RWPE2 (cell line): ENCODE measurements at places on chromosomes 4 and X.

DNA sequence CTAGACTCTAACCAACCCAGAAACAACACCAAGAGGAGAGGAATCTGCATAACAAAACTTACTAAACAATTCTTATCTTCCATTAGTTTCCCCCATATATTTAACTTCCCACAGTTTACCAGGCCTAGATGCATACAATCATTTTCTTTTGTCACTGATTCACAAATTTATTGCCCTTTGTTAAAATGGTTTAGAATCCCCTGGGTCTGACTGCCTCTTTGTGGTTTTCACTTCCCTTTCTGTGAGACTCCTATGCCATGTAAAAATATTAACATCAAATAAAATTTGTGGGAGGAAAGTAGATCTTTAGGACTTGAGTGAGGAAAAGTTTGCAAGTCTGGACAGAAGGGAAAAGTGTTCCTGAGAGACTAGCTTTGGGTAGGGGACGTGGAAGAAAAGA is 393.8 kb upstream of the CNKSR2 start:
- no peak for DNase-seq

DNA sequence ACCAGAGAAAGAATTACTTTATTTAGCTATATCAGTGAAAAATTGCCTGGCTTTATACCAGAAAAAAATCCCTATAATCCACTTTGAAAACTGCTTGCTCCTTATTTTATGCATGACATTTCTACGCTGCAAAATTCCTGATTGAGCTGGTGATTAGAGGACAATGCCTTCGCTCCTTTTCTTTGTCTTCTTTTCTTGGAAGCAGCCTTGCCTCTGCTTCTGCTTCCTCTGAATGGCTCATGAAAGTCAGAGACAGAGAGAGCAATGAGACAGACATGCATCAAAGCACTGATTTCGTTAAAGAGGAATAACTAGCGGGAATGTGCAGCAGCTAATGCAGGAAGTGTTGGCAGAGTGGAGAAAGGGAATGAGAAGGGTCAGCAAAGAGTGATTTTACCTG is 294.3 kb upstream of the IGFBP7 start:
- no peak for DNase-seq

DNA sequence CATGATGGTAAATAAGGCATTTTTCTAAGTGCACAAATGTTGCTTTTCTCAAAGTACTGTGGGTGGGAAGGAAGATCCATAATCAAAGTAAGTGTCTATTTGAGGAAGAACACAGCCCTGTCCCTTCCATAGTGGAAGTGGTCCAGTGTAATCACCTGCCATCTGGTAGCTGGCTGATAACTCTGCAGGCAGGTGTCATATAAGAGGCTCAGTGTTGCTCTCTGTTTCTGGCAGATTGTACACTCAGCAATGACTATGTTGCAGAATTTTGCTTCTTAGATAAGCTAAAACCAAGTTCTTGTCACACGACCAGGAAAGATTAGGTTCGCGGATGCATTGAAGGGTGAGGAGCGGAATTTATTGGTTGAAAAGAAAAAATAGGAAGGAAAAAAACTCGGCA is 20.9 kb downstream of the SAGE1 start:
- DNase-seq: no peak

- no peak for DNase-seq
Observed at GRCh38 chr4:184950117-184950830, 68.0 kb upstream of the HELT start.

DNA sequence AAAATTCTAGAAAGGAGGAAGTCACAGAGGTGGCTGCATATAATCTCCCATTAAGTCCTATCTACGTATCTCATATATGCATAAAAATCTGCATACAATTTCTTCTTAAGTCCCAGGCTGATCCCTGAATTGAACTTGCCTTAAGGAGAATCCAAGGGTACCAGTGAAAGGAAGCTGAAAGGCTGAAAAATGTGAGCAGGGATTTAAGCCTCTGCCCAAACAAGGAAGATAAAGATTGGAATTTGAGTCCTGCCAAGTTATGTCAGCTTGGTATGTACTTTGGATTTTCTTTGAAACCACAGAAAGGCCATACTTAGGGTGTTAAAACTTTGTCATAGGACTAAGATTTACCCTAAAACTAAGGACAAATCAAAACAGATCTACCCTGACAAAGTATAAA is 26.5 kb upstream of the GEMIN8 start:
- DNase-seq: no peak

DNA sequence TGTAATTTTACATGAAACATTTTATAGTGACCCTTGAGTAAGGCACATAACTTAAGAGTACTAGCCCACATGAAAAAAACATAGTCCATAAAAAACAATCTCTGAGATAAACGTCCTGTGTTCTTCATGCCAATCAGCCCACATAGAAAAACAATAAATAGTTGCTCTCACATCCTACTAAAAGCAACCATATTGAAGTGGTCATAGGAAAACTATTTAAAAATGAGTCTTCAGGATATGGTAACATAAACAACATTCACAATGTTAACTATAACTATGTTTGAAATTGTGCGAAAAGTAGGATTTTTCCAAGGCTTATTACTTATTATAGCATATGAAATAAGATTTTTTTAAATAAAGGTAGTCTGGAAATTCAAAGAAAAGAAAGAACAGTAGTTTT is 77.1 kb upstream of the EPHA5 start:
- no peak for DNase-seq

GRCh38 chrX:71536285-71536684 is 3.4 kb downstream of the OGT start:
- no peak for DNase-seq

DNA sequence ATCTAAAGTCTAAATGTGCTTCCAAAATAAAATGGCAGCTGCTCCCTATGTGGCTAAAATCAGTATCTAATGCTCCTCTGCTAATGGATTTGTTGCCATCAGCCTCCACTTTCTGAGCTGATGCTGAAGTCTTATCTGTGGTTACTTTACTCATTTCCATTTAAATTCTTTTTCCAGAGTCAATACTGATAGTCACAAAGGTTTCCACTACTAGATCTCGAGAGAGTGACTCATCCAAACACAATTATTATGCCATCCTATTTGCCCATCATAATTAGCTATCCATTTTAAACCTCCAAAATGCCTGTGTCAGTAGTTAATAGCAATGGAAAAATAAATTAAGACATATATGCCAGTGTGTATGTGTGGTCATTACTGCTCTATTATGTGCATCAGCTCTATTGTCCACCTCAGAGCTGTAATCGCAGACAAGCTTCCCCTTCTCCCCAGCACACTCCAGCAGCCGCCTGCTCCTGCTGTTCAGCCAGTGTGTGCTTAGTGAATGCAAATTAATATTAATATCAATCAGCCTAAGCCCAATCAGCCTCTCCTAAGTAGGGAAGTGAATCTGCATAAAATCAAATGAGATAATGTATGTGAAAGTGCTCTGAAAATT is 199.8 kb upstream of the ZIC3 start:
- no peak for DNase-seq

DNA sequence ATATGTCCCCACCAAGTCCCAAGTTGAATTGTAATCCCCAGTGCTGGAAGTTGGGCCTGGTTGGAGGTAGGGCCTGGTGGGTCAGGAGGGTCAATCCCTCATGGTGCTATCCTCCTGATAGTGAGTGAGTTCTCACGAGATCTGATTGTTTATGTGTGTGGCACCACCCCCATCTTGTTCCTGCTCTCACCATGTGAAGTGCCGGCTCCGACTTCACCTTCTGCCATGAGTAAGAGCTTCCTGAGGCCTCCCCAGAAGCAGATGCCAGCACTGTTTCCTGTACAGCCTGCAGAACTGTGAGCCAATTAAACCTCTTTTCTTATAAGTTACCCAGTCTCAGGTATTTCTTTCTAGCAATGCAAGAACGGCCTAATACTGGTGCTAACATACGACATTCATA is 22.7 kb upstream of the TMEM33 start:
- no peak for DNase-seq

DNA sequence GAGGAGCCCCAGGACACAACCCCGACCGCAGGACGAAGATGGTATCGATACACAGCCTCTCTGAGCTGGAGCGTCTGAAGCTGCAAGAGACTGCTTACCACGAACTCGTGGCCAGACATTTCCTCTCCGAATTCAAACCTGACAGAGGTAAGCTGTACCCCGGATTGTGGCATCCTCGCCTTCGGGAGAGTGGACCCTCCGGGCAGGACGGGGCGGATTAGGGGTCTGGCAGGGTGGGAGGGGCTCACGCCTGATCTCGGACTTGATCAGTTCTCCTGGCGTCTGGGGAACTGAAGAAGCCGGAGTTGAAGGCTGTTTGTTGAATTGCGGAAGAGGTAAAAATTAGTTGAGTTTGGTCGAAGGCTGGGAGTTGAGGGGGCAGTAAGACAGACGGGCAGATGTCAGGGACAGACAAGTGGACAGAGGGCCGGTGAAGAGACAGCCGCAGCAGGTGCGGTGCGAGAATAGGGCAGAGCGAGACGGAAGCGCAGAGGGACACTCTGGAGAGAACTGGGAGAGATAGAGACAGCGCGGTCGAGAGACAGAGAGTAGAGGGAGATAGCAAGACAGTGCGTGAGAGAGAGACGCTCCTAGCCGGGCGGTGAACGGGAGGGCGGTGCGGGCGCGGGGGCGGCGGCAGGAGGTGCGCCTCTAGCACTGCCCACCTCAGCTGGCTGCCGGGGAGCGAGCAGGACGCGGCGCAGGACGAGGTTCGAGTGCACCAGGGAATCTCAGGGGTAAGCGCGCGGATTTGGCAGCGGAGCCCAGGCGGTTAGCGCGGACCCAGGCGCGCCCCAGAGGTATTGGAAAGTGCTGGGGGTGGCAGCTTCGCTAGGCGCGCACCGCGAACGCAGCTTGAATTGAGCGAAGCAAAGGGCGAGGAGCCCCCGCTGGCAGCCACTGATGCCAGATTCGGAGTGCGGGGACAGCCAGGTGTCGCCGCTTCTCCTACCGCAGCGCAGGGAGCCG is 23.9 kb downstream of the ARHGAP36 start:
- DNase-seq: no peak
